ENCODE measurements at places on chromosomes 5 and 9. TPM values are rescaled to one million over a fixed set of nuclear protein-coding genes. Genes with fewer than 3 reads are reported as not detected.
A peak's percentile ranks its signal among the peaks of the same experiment; 100 is the strongest.

GRCh38 chr9:72858089-72858912 is 94.6 kb downstream of the ALDH1A1 start:
- DNase-seq = no peak
- no peak overlapping the region for H3K4me3 ChIP-seq
- no peaks in the 10 kb centered on the region for H3K36me3 ChIP-seq
- H3K27ac ChIP-seq = no peak overlapping the region
- no peaks in the 10 kb centered on the region for H3K4me1 ChIP-seq
- H3K27me3 ChIP-seq = no peaks in the 10 kb centered on the region

DNA sequence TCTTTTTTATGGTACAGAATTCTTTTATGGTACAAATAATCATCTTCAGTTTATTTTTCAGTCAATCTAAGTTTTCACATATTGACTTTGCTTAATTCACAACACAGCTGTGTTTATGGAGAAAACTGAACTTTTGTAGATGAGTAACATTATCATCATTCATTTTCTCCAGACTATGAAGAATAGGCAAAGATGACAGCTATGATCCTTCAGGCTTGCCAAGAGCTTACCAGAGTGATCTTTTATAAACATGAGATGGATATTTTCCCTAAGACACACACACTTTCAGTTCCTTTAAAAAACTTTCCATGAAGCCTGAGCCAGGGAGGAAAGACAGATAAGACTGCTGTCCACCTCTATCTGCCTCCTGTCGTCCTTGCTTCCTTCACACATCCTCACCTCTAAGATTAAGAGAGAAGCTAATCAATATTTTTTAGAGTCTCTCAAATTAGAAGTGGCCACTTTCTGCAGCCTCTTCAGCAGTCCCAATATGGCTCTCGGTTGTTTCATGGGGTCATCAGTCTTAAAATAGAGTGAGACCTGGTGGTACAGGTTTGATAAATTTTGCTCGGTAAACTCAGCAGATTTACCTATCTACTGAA is 108.1 kb upstream of the SLC27A6 start:
- H3K4me1 ChIP-seq = no peaks in the 10 kb centered on the region
- no peaks in the 10 kb centered on the region for H3K36me3 ChIP-seq
- H3K4me3 ChIP-seq = no peak overlapping the region
- no peak overlapping the region for H3K27ac ChIP-seq
- H3K27me3 ChIP-seq = no peaks in the 10 kb centered on the region
- no peak for DNase-seq

GRCh38 chr5:73303148-73304079 is 130.4 kb downstream of the TMEM174 start:
- DNase-seq = peak; percentile 86
- H3K4me3 ChIP-seq = peak overlapping the region; percentile 80
- peaks cover 100% of the 10 kb centered on the region for H3K27me3 ChIP-seq

GRCh38 chr9:100277166-100277979 is 75.4 kb downstream of the TEX10 start:
- H3K4me3 ChIP-seq = no peak overlapping the region
- no peaks in the 10 kb centered on the region for H3K36me3 ChIP-seq
- DNase-seq = no peak
- H3K27ac ChIP-seq = no peak overlapping the region

GRCh38 chr9:101275769-101276250 is 109.0 kb downstream of the BAAT start:
- H3K27ac ChIP-seq = no peak overlapping the region
- H3K27me3 ChIP-seq = no peaks in the 10 kb centered on the region
- no peaks in the 10 kb centered on the region for H3K36me3 ChIP-seq
- peaks cover 16% of the 10 kb centered on the region for H3K4me1 ChIP-seq
- no peak for DNase-seq

- H3K27ac ChIP-seq = no peak overlapping the region
- H3K4me3 ChIP-seq = no peak overlapping the region
- DNase-seq = no peak
- no peaks in the 10 kb centered on the region for H3K4me1 ChIP-seq
These were observed 235.7 kb downstream of the ENC1 start for GRCh38 chr5:74404574-74405508.

DNA sequence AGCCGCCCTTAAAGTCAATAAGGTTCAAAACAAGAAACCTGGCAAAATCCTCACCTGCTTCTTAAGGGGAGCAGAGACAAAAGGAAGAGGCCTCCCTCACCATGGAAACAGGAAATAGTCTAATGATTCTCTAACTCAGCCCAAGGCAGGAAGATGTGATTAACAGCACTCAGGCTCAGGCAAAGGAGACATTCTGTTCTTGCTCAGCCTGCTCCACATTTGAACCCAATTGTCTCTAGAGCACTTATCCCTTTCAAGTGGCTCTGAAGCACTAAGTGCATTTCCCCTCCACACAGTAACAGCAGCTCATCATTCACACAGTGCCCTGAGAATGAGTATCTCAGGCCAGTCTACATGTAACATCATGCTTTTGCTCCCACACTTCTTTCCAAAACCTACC is 72.3 kb downstream of the NIPSNAP3B start:
- peaks cover 6% of the 10 kb centered on the region for H3K4me1 ChIP-seq
- no peaks in the 10 kb centered on the region for H3K27me3 ChIP-seq
- H3K27ac ChIP-seq = no peak overlapping the region
- no peak overlapping the region for H3K4me3 ChIP-seq
- DNase-seq = peak; percentile 29
- no peaks in the 10 kb centered on the region for H3K36me3 ChIP-seq

DNA sequence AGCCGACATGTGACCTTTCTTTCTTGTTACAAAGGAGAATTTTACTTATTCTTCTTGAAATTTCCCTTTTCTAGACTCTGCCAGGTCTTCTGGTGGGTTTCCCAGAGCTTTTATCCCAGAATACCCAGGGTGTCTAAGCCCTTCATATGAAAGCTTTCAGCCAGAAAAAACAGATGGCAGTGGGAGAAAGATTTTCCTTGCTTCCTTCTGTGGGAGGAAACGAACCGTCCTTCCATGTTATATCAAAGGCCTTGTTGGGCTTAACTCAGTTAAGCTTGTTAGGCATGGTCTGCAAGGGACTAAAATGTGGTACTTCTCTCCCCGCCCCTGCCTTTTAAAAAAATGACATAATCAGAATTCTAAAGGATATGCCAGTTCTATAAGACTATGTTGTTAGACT is 47.5 kb downstream of the SPATA31D1 start:
- DNase-seq = no peak
- H3K4me3 ChIP-seq = no peak overlapping the region
- H3K27me3 ChIP-seq = no peaks in the 10 kb centered on the region
- no peaks in the 10 kb centered on the region for H3K36me3 ChIP-seq
- H3K4me1 ChIP-seq = no peaks in the 10 kb centered on the region

GRCh38 chr5:76473661-76474060 is 70.6 kb downstream of the IQGAP2 start:
- H3K4me3 ChIP-seq = no peak overlapping the region
- no peak for DNase-seq
- H3K27ac ChIP-seq = no peak overlapping the region
- peaks cover 25% of the 10 kb centered on the region for H3K4me1 ChIP-seq
- H3K36me3 ChIP-seq = no peaks in the 10 kb centered on the region

DNA sequence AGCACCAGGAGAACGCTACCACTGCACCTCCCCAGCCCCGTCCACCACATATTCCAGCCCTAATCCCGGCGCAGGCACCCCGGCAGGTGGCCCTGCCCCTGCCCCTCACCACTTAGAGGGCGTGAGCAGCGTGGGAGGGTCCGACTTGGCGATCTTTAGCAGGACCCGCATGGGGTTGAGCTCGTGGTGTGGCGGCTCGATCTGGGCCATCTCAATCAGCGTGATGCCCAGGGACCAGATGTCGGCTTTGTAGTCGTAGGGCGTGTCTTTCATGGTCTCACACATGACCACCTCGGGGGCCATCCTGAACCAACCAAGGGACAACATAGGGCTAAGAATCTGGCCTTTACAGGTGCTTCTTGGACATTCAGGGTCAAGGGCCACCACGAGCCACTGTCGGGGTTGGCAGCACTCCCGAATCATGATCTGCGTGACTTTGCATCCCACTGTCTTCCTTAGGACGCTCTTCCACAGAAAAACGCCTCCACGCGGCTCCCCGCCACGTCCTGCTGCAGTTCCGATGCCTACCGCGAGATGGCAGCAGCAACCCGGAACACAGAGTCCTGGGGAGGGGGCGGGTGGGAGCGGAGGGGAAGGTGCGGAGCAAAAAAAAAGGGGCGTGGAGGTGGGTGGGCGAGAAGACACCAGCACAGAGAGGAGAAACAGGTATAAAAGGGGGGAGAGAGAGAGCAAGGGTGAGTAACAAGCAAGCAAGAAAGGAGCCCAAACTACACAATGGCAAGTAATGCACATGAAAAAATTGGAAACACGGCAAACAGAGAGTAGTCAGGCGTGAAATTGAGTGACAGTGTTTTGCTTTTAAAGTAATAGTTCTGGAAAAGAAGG is 81.3 kb downstream of the STK10 start:
- H3K27me3 ChIP-seq = no peaks in the 10 kb centered on the region
- DNase-seq = peak; percentile 77
- 0 out of 2 replicates have a peak overlapping the region, but pooled peaks have one; percentile 35 for H3K4me3 ChIP-seq
- H3K4me1 ChIP-seq = peaks cover 44% of the 10 kb centered on the region
- no peak overlapping the region for H3K27ac ChIP-seq
- no peaks in the 10 kb centered on the region for H3K36me3 ChIP-seq

DNA sequence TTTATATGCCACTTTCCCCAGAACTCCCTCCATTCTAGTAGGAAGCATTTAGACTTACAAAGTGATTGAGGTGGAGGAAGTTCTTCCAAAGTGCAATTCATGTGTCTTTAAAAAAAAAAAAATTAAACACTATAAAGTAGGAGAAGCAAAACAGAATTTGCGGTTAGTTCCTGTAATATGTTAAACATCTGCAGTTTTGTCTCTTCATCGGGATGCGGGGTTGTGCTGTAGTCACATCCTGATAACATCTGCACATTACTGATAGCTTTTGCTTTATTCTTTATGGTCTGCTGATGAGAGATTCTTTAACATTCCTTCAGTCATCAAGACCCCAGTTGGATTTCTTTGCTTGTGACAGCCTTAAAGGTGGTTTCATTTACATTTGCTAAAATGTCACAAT is 694.3 kb downstream of the NR2F1-AS1 start:
- no peak overlapping the region for H3K27ac ChIP-seq
- no peaks in the 10 kb centered on the region for H3K36me3 ChIP-seq
- DNase-seq = no peak
- H3K4me3 ChIP-seq = no peak overlapping the region
- H3K4me1 ChIP-seq = no peaks in the 10 kb centered on the region

DNA sequence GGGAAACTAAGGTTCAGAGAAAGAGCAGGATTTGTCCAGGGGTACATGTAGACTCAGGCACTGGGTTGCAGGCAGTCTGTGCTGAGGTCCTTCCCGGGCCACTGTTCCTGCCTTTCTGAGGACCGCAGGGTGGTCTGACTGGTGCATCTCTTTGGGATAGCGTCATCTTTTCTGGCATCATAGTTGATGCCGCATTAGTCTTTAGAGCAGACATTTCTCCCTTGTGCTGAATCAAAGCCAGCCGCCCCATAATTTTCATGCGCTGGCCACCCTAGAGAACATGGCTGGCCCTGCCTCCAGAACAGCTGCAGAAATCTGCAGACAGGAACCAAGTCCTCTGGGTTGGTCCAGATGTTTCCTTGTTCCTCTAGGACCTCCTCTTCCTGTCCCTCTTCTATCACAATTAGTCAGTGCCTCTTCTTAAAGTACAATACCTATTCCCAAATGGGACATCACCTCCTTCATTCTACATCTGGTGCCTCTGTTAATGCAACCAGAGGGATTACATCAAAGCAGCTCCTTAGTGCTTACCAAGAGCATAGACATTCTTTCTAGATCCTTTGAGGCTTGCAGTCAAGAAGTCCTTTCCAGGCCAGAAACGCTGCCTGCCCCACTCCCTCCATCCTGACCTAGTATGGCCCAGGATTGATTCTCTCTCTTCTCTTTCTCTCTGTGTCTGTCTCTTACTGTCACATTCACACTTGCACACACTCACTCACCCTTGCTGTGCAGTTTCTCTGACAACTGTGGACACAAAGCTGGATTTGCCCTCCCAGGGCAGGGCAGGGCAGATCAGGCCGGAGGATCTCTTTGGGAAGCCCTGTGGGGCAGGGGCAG is 42.0 kb upstream of the ORM1 start:
- H3K27me3 ChIP-seq = no peaks in the 10 kb centered on the region
- H3K36me3 ChIP-seq = no peaks in the 10 kb centered on the region
- no peaks in the 10 kb centered on the region for H3K4me1 ChIP-seq

- DNase-seq = no peak
- no peaks in the 10 kb centered on the region for H3K4me1 ChIP-seq
- no peak overlapping the region for H3K4me3 ChIP-seq
These were observed 52.7 kb downstream of the PIK3R1 start for GRCh38 chr5:68268101-68268851.

GRCh38 chr9:127079446-127080140 is 42.8 kb downstream of the ANGPTL2 start:
- H3K4me1 ChIP-seq = peaks cover 23% of the 10 kb centered on the region
- no peak overlapping the region for H3K4me3 ChIP-seq
- DNase-seq = no peak
- no peaks in the 10 kb centered on the region for H3K27me3 ChIP-seq

ADAMTS12 gene
- 12.4 TPM for total RNA-seq

CDKN2A gene
- 4.0 TPM for total RNA-seq

ADGRV1 gene
- 139 TPM for total RNA-seq

GABRA1 gene
- total RNA-seq = 0.16 TPM

DBH gene
- total RNA-seq = not detected

DMRT2 gene
- not detected for total RNA-seq

RPL37 gene
- total RNA-seq = 104 TPM

DOCK2 gene
- 9.4 TPM for total RNA-seq

PCDHGA1 gene
- 2.2 TPM for total RNA-seq

Data from GM23338 (cell line).